ENCODE measurements at places on chromosomes 4 and X.

DNA sequence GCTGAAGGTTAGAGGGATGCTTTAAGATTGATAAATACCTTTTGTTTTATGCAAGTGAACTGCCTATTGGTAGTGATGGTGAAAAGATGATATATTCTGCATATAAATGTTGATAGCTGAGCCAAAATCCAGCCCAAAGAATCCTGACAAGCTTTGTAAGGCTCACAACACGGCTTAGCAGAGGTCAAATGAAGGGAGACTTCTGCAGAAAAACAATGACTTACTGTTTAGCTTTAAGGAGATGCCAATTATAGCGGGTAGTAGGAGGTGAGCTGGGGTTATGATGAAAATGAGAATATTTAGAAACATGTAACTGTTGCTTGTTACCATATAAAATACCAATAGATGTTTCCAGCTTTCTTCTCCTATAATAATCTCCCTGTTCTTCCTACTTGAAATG lies 97.1 kb downstream of the AFF1 start:
- no peak for DNase-seq

DNA sequence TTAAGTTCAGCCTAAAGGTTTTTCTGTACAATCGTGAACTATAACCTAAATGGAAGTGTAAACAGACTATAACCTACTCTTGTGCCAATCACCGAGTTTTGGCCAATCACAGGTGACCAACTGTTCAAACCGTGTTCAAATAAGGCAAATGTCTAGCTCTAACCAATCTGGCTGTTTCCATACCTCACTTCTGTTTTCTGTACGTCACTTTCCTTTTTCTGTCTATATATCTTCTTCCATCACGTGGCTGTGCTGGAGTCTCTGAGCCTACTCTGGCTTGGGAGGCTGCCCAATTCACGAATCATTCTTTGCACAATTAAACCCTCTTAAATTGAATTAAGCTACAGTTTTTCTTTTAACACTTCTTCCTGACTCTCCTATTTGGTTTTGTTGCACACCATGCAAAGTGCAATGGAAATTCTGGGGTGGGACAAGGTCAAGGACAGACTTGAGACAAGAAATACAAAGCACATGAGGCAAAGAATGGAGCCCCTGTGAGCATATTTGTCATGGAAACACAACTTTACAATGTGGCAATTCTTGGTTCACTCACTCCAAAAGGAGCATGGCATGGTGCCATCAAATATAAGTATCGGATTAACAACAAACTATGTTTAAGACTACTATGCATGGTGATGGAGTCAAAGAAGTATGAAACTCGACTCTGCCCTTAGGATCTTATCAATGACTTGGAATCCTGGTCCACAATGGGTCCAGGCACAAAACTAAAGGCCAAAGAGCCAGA lies 115.7 kb upstream of the FAM9B start:
- DNase-seq: no peak

DNA sequence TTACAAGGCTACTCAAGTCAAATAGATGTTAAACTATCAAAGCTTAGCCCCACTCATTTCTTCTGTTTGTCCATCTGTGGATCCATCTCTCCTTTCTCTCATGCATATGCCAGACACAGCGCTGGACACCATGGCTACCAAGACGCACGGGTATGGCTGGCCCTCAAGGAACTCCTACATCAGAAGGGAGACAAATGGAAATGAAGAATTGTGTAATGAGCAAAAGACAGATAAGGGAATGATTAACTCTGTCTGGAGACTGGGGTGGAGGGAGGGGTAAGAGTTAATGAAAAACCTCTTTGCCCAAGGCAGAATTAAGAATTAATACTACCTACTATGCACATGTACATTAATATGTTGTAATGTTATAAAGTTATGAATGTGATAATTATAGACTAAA lies 88.1 kb downstream of the MGST2 start:
- no peak for DNase-seq

DNA sequence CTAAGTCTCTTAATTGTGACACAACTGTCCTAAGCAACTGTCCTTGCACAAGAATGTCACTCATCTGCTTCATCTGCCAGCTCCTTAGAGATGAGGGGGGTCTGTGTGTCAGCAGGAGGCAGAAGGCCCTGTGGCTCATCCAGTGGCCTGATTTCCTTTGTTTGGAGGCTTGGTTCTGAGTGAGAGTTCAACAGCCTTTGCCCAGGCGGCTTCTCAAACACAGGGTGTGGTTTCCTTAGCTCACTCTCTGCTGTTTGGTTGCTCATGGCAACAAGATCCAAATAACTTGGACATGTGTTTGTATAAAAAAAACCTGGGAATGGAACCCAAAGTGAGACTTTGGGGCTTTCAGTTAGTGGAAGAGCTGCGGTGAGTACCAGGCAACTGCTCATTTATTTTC lies 46.6 kb downstream of the MAP7D3 start:
- DNase-seq: no peak

DNA sequence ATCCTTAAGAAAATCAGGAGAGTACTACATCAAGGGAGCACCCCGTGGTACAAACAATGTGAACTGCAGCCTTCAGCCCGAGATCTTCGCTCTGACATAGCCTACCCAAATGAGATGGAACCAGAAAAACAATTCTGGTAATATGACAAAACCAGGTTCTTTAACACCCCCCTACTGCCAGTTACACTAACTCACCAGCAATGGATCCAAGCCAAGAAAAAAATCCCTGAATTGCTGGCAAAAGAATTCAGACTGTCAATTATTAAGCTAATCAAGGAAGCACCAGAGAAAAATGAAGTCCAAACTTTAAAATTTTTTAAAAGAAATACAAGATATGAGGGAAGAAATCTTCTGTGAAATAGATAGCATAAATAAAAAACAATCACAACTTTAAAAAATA lies 101.7 kb upstream of the KLF8 start:
- DNase-seq: no peak
